ENCODE measurements at places on chromosomes 4 and X. TPM values are rescaled to one million over a fixed set of nuclear protein-coding genes. Genes with fewer than 3 reads are reported as not detected.

- DNase-seq = peak; percentile 25
Observed at GRCh38 chr4:10115797-10116568, 616 bp downstream of the WDR1 start.

VCX3A gene
- total RNA-seq = not detected

DNA sequence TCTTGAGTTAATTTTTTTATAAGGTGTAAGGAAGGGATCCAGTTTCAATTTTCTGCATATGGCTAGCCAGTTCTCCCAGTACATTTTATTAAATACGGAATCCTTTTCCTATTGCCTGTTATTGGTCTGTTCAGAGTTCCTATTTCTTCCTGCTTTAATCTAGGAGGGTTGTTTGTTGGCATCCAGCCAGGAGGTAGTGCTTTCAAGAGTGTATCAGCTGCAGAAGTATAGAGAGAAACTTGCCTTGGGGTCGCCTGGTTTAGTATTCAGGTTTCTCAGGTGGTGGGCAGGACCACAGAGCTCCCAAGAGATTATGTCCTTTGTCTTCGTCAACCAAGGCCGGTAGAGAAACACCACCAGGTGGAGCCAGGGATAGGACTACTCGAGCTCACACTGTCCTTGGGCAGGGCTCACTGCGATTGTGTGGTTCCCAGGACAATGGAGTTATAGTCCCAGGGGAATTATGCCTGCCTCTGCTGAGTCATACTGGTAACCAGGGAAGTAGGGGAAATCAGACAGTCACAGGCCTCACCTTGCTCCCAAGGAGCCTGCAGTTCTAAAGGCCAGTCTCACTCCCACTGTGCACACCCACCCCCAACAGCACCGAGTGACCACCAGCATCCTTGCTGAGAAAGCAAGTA lies 168.1 kb downstream of the VSIG4 start:
- peak; percentile 34 for DNase-seq

PPEF2 gene
- total RNA-seq = not detected

DNA sequence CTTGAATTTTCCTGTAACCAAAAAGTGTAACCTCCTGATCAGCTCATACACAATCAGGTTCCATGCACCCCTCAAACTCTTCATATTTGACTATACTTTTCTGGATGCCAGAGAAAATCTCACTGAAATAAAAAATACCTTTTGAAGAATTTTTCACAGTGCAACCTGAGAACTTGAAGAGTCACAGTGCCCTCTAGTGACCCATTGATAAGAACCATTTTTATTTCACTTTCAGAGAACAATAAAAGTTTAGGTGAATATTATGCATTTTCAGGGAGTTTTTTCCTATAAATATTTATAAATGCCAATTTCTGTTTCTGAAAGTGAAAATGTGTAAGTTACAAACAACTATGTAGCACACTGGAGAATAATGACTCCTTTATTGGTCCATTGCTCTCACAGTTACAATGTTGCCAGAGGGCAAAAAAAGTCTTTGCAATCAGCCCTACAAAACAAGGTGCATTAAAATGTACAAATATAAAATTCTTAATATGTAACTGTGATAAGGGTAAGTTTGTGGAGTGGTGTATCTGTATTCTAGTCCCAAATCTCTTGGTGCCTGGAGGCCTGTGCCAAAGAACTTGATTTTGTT lies 153.6 kb upstream of the INTU start:
- DNase-seq = peak; percentile 62

DNA sequence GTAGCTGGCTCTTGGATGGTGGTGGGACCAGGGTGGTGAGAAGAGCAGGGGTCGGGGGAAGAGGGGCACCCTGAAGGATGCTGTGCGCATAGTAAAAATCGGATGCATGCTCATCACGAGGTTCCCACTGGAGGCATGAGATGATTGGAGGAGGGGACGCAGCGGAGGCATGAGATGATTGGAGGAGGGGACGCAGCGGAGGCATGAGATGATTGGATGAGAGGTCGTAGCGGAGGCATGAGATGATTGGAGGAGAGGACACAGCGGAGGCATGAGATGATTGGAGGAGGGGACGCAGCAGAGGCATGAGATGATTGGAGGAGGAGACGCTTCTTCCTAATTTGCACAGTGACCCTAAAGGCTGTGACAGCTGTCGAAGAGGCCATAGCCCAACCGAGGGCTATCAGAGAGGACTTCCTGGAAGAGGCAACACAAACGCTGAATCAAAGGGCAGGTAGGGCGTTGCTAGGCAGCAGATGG lies 106.7 kb downstream of the ADRA2C start:
- DNase-seq = no peak

DNA sequence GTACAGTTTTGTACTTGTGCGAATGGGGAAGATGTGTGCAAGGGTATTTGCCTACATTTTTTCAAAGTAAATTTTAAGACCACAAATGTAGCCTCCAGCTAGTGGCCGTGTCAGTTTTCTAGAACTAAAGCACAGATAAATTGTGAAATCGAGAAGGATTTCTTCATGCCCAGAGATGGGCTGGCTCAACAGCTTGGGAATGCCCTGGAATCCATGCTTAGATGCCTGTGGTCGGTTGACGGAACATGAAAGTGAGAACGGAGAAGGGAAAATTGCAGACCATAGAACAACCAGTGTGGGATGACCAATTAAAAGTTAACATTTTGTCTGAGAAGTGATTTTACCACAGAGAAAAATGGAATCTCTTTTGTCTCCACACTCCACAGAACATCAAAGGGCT lies 73.2 kb upstream of the VCX2 start:
- DNase-seq = no peak

PDGFC gene
- total RNA-seq = 30.5 TPM

DNA sequence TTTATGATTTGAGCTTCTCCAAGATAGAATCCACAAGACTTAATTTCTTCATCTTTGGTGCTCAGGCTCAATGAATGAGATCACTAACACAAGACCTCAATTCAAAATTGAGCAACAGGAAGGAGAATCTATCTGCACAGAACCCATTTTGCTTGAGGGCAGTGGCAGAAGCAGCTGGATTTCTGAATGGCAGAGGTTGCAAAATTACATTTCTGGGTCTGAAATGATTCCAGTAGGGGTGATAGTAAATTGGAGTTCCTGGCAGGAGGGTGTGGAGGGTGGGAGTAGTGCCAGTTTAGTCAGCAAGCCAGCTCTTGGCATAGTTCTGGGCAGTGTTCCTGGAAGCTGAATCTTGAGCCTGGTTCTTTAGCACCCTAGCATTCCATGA lies 281.1 kb downstream of the SLC7A11 start:
- peak; percentile 88 for DNase-seq

OPRPN gene
- not detected for total RNA-seq

ADGRG2 gene
- total RNA-seq = 0.18 TPM

DNA sequence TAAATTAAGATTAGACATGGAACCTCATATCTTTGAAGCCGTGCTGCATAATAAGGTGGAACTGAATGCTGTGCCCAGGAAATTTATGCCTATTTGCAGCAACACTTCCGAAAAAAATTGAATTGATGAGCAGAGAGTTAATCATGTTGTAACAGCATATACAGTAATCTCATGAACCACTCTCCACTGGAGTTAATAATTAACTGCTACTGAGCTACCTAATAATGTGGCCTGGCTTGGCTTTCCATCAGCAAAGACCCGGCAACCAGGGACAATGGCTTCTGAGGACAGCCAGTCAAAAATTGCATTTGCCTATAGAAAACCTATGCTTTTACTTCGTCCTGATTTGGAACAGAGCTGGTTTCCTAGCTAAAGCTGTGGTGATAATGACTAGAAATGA lies 63.8 kb upstream of the GATB start:
- DNase-seq = no peak

DNA sequence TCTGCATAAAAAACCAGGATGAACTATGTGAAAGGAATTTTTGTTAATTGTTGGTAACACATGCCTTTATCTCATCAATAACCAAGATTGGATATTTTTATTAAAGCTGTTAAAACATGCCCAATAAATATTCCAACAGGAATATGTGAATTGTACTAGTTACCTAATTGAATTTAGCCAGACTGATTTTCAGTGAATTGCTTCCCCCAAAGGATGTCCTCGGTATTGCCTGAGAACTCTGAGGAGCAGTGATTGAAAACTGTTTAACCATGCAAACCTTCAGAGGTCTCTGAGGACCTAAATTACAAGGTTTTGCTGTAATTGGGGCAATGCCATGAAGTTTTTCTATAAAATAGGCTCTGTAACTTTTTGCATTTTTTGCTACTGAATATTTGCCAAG lies 66.6 kb downstream of the BLTP1 start:
- peak; percentile 16 for DNase-seq

DNA sequence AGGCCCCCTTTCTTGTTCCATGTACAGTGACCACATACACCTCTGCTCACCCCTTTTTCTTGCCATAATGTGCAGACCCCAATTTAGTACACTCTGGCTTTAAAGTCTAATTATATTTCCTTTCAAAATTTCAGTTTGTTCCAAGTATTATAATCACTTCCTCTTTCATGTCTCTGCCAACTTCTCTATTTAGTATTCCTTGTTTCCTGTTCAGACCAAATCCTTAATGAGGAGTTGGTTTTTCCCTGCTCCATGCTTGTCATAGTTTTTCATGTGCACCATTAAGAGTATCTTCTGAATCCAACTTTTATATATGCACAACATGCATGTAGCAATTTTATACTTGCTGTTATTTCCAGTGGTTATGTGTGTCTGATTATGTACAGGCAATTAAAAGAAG lies 32.3 kb downstream of the USP53 start:
- DNase-seq = no peak

DNA sequence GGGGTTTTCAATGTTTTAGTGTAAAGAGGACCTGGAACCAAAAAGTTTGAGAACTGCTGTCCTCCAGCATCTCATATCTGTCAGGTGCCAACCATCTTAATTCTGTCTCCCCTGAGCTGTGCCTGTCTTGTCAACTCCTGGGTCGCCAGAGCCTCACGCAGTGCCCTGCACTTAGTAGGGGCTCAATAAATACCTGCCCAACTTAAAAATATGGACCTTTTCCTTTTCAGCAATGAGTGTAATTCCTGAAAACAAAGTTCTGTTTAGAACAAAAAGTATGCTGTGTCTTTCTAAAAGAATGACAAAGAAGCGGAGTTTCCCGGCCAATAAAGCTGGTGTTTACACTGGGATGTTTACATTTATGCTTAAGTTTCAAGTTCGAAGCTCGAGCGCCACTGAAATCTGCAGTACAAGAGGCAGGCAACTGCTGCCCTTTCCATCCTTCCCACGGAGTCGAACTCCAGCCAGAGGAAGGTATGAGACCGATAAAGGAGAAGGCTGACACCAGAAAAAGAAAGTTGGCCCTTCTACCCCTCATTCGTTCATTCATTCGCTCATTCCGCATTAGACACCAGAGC lies 1.1 kb upstream of the HTATSF1 start:
- no peak for DNase-seq

DNA sequence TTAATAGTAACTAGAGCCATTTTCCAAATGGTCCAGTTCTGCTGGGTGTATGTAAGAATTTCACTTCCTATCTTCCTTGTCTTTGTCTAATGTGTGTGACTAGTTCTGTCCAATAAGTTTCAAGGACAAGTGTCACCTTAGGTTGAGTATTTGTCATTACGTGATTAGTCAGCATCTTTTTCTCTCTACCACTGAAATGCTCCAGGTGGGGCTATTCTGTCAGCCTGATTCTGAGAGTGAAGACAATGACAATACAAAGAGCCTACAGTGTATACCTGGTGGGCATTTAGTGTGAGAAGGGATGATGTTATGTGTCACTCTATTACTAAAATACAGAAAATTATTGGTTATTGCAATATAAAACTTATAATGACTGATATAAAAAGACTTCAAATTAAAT lies 876.3 kb downstream of the C4orf33 start:
- DNase-seq = no peak

PHOX2B gene
- total RNA-seq = not detected

DNA sequence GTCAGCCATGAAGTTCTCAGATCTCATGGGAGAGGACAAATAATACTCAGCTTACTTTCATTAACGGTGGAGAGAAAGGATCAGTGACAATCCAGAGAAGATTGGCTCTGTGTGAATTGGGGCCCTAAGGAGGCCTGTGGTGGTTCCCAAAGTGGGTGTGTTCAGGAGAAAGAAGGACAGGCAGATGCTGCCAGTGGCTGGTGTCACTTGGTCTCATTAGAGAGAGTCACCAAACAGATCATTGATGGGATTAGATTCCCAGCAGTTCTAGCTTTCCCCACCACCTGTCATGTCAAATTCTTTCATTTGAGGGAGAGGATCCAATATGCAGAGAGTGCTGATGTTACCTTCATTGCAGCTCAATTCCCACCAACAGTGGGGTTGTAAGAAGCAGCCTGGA lies 8.0 kb downstream of the SMPX start:
- DNase-seq = no peak

NAP1L3 gene
- 12.4 TPM for total RNA-seq

DNA sequence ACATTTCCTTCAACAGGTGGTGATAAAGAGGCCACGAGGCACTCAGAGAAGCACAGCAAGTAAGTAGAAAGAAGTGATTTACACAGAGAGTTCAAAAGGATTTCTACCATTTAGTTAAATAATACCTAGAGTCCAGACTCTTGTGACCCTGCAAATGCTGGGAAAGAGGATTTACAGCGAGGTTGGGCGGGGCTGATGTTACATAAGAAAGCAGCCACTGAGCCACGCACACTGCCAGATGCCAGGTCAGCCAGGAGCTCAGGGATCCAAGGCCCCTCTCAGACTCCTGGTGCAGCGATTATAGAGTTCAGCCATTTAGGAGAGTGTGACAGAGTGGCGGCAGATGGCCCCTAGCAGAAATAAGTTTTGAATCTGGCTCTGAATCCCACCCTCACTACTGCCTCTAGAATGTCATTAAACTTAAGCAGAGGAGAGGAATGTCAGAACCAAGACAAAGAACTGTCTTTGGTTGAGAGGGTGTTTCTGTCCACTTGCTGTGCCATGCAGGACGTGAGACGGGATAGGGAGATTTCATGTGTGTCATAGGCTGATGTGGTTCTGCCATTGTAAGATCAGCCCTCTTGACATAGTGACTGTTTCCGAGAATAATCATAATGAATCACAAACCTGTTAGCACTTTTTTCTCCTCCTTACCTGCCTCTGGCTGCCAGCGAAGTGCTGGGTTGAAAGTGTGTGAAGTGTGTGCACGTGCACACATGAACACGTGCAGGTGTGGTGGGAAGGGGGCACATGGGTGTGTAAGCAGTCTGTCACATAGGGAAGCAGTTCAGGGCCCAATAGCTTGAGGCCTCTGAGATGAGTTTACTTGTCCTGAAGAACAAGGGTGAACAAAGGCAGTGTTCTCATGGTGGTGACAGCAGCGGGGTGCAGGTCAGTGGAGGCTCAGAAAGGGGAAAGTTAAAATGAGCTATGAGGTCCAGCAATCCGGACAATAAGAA lies 50.1 kb downstream of the MFAP3L start:
- no peak for DNase-seq

HS3ST1 gene
- 2.5 TPM for total RNA-seq

- DNase-seq = peak; percentile 63
Observed at GRCh38 chr4:94409962-94410361, 41.8 kb upstream of the PDLIM5 start.

DNA sequence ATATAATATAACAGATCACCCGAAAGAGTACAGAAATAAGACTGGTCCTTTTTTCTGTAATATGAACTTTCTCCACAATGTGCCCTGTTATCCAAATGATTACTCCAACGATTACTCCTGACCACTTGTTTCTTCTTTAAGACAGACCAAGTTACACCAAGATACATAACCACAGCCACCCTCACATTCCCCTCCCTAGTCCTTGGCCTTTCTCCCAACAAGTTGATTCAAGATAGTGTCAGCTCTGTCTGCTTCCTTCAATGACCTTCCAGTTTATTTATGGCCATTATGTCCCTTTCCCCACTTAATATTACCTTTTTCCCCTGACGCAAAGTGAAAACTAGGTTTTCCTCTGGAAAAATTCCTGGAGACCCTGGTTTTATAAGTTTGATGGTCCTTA lies 397.2 kb downstream of the FAM47B start:
- DNase-seq = no peak
